ENCODE measurements at places on chromosomes 3 and 15.

GRCh38 chr3:172279191-172279640, 169.0 kb downstream of the GHSR start:
- DNase-seq: no peak

GRCh38 chr15:70343961-70344621, 246.4 kb upstream of the TLE3 start:
- no peak for DNase-seq

DNA sequence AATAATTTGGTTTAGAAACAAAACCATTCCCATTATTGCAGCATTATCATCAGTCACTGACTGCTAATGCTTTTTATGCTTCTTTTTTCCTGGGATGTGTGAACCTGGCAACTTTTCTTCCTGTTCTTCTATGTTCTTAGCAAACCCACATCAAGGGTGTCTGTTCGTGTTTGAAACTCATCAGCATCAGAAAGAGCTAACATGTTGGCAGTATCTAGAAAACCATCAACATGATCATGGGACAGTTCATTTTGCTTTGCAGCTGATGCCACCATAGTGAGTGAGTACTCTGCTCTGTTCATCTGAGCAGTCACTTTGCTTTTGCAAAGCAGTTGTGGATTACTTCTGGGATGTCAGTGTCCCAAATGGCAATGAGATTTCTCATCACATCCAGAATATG, 5.9 kb downstream of the DPH3 start:
- no peak for DNase-seq

GRCh38 chr3:106208251-106208650, 339.4 kb upstream of the CBLB start:
- DNase-seq: peak; percentile 72
